Stimulated activated CD8-positive, alpha-beta memory T cell treated with anti-CD3 and anti-CD28 coated beads, Interleukin-4, amount 100 ng/mL, for 24 hours (primary cell): ENCODE measurements at places on chromosomes 2 and 18.

DNA sequence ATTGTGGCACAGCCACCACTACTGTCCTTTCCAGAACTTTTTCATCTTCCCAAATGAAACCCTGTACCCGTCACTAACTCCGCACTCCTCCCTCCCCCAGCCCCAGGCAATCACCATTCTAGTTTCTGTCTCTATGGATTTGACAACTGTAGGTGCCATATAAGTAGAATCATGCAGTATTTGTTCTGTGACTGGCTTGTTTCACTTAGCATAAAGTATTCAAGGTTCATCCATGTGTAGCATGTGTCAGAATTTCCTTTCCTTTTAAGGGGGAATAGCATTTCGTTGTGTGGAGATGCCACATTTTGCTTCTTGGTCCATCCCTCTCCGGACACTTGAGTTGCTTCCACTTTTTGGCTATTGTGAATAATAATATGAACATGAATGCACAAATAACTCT is 842 bp upstream of the CKAP2L start:
- DNase-seq: no peak

- no peak for DNase-seq
Observed at GRCh38 chr2:138421315-138421970, 80.1 kb upstream of the SPOPL start.

DNA sequence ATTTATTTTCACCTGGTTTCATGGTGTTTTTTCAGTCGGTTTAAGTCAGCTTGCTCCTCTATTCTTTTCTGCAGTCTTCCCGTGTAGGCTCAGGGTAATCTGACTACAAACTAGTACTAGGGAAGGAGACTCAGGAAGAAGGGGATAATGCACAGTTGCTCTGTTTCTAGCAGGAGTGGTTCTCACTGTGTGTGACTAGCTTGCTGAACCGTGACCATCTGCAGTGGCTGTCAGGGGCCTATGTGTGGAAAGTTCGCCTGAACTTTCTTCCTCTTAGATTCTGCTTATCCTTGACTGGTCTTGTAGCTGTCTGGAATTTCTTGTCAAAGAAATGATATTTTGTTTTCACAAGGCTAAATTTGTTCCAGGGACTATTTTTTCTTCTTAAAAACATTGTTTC is 46.3 kb upstream of the AQP4 start:
- no peak for DNase-seq

DNA sequence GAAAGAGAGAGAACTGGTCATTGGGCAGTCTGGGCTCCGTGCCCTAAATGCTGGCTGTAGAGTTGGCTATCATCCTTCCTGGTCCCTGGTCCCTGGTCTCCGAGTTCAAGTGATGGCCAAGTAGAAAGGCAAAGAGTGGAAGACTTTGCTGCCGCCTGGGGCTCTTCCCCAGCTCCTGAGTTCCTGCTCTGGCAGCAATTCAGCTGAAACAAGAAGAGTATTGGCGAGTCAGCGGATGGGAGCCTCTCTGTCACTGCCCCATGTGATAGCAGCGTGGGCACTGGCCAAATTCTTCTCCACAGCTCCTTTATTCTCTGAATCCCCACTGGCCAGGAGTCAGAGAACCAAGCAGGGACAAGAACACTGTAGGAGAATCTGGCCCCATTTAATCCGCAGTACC is 351.0 kb upstream of the POU3F3 start:
- DNase-seq: no peak
